ENCODE measurements at places on chromosomes 4 and X.

GRCh38 chr4:41358647-41359421, 102.1 kb downstream of the UCHL1 start:
- no peak for DNase-seq

- no peak for DNase-seq
Observed at GRCh38 chr4:76594173-76594572, 159.1 kb downstream of the SHROOM3 start.

DNA sequence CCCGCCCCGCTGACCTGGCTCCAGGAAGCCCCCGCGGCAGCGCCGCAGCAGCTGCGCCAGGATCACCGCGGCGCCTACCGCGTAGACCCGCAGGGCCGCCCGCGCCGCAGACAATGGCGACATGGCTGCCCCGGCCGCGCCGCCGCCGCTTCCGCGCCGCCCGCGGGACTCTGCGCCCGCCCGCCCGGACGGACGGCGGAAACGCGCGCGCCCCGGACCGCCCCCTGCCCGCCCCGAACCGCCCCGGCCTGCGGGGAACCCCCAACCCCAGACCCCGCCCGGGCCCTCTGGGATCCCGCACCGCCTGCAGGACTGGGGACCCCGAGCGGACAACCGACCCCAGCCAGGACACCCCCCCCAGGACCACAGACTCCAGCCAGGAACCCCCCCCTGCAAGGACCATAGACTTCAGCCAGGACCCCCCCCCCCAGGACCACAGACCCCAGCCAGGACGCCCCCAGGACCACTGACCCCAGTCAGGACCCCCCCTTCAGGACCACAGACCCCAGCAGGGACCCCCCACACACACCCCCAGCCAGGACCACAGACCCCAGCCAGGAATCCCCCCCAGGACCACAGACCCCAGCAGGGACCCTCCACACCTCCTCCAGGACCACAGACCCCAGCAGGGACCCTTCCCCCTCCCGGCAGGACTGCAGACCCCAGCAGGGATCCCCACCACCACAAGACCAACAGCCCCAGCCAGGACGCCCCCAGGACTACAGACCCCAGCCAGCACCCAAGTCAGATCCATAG, at the start of the genes DHRSX and ZBED1:
Gene DHRSX (minus strand): TSS at position 174 of the 756 bp plus-strand sequence. CDS start 51 bp downstream, at position 123.
Gene ZBED1 (minus strand): TSS at position 174 of the 756 bp plus-strand sequence. CDS start 10,257 bp downstream, outside the sequence.
- DNase-seq, result no peak

- no peak for DNase-seq
Observed at GRCh38 chr4:82599336-82599735, 37.5 kb upstream of the TMEM150C start.

DNA sequence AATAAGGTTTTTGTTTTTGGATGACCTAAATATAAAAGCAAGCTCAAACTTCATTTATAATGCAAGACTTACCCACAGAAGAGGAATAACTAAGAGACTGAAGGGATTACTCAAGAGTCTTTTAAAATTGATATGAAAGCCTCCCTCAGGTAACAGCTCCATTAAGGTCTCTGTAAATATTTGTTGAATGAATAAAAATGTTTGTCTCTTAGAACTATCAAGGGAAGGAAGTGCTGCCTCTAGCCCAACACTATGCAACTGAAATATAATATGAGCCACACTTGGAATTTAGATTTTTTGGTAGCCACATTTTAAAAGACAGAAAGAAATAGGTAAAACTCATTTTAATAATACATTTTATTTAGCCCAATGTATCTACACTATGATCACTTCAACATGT, 127.8 kb downstream of the SH3RF1 start:
- DNase-seq, result no peak
